Thoracic aorta (tissue), 2 donors: ENCODE measurements at places on chromosomes 6 and 20. TPM values are rescaled to one million over a fixed set of nuclear protein-coding genes. Genes with fewer than 3 reads are reported as not detected.

The PAK5 gene
- not detected for total RNA-seq

The SLC17A3 gene
- 0.63 TPM for total RNA-seq

The SRSF12 gene
- total RNA-seq: 1.3 TPM

The KHDC1L gene
- total RNA-seq: not detected

The ANGPT4 gene
- total RNA-seq: 1.4 TPM

The DACT2 gene
- total RNA-seq: 0.41 TPM

The ZNF334 gene
- total RNA-seq: 0.49 TPM

The PCK1 gene
- 4.2 TPM for total RNA-seq

The TPBG gene
- 53.8 TPM for total RNA-seq
